Activated naive CD8-positive, alpha-beta T cell treated with anti-CD3 and anti-CD28 coated beads, Interleukin-2, amount 50 U/mL, for 16 hours (primary cell): ENCODE measurements at places on chromosomes 12 and 14.

GRCh38 chr14:61178226-61179060, 102.7 kb downstream of the TMEM30B start:
- DNase-seq = no peak

GRCh38 chr14:69612014-69612782, 802 bp downstream of the SUSD6 start:
- no peak for DNase-seq

DNA sequence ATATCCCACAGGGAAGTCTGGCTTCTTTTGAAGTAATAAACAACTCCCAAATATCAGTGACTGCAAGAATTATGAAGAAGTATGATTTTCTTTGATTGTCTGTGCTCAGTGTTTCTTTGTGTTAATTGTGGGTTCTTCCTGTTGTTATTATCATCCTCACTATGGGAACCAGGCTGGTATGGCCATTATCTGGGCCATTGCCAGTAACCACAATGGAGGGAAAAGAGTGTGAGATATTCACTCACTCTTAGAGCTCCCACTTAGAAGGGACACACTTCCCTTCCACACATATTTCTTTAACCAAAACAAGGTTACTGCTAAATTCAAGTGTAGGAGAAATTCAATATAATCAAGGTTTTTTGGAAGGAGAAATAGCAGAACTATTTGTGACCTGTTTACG, 503.7 kb downstream of the SLC6A15 start:
- no peak for DNase-seq

GRCh38 chr12:42686514-42687172, 97.1 kb upstream of the PRICKLE1 start:
- no peak for DNase-seq

DNA sequence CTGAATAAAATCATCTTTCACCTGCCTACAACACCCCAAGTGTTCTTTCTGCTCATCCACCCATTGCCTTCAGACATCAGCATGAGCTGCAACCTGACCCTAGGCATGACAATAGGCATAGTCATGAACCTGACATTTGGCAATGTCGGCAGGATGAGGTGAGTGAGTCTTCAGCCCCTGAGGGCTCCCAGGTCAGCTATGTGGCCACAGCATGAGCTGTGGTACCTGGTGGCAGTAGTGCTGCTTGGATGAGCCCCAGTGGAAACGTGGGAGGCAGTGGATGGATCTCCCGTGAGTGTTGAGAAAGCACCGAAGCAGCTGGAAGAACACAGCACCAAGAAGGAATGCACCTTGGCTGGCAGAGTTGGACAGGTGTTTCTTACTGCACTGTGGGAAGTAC, 334.8 kb upstream of the FAR2 start:
- no peak for DNase-seq

- DNase-seq = no peak
These were observed 47.3 kb upstream of the TMED10 start for GRCh38 chr14:75223664-75224154.

GRCh38 chr14:65072256-65072655, 30.1 kb downstream of the MAX start:
- DNase-seq = no peak

- DNase-seq = no peak
These were observed 354.1 kb downstream of the DPF3 start for GRCh38 chr14:72539661-72540315.

- no peak for DNase-seq
These were observed 7.2 kb upstream of the SELPLG start for GRCh38 chr12:108640802-108641445.

GRCh38 chr12:18141048-18141982, 51.3 kb upstream of the RERGL start:
- DNase-seq = no peak

DNA sequence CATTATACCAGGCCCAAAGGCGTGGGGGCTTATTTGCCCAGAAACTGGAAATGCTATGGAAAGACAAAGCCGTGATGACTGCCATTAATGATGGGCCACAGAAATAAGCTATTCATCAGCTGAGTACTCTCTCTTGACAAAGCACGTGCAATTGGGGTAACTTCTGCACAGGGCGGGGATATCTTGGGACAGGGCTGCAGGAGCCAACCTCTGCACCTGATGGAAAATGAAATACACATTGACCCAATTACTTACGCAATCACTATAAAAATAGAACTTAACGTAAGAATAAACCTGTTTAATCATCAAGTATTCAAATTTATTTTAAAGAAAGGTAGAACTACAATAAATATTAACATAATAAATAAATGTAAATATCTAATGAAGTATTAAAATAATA, 180.1 kb upstream of the NTF3 start:
- no peak for DNase-seq

DNA sequence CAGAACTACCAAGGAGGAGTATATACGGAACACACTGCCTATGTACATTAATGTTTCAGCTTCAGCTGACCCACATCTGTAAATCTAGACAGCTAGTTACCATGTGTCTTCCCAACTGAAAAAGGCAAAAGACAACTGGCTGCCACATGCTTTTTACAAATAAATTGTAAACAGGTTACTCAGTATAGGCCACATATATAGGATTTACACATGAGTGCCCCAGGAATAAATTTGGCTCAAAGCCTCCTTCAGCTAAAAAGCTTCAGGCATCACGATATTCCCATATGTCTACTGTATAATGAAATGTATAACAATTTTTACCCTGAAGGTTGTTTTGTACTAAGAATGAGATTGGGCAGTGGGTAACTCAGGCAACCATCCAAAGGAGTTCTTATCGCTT, 175.9 kb upstream of the BMP4 start:
- no peak for DNase-seq

- no peak for DNase-seq
These were observed 148.0 kb downstream of the SLC38A4 start for GRCh38 chr12:46677749-46678148.

DNA sequence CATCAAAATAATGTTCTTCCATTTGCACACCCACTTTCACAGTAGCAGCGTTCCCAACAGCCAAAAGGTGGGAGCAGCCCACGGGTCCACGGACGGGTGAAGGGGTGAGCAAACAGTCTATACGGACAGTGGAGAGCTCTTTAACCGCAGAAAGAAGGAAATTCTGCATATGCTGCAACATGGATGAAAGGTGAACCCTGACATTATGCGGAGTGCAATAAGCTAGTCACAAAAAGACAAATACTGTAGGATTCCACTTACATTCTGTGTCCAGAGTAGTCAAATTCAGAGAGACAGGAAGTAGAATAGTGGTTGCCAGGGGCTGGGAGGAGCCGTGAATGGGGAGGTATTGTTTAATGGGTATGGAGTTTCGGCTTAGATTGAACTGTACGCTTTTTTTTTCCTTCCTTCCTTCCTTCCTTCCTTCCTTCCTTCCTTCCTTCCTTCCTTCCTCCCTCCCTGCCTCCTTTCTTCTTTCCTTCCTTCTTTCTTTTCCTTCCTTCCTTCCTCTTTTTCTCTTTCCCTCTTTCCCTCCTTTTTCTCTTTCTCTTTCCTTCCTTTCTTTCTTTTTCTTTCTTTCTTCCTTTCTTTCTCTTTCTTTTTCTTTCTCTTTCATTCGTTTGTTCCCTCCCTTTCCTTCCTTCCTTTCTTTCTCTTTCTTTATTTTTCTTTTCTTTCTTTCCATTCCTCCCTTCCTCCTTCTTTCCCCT, 15.8 kb upstream of the ANKRD9 start:
- no peak for DNase-seq

DNA sequence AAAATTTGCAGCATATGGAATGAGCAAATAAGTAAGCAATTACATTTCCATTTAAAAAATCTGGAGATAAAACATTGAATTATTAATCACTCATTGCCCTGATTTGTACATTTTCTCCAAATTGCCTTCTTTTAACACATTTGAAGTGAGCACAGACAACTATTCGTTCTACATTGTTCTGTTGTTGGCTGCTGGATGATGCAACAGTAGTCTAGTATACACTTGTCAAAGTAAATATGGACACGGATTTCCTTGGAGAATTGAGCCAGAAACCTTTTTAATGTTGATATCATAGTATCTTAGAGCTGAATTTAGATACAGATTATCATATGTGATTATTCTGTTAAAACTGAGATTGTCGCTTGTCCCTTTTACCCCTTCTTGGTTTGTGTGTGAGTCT, 188.2 kb downstream of the FUT8 start:
- DNase-seq = no peak

DNA sequence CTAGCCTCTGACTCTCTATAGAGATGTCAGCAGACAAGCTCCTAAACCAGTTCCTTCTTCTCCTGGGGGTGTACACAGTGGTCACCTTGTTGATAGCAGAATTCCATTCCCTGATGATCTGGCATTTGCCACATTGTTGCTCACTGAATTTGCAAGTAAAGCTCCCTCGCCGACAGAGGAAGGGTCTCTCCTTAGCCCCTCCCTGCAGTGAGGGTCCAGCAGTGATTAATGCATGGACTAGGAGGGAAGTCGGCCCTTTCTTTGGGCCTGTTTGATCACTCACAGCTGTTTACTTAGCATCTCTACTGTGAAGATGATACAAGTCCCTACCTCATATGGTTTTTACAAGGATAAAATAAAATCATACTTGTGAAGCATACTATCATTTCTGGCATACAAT, 23.3 kb upstream of the APPL2 start:
- DNase-seq = no peak

GRCh38 chr12:112907415-112908157, 824 bp downstream of the OAS1 start:
- no peak for DNase-seq

GRCh38 chr14:70789361-70789760, 20.0 kb downstream of the MAP3K9 start:
- no peak for DNase-seq

DNA sequence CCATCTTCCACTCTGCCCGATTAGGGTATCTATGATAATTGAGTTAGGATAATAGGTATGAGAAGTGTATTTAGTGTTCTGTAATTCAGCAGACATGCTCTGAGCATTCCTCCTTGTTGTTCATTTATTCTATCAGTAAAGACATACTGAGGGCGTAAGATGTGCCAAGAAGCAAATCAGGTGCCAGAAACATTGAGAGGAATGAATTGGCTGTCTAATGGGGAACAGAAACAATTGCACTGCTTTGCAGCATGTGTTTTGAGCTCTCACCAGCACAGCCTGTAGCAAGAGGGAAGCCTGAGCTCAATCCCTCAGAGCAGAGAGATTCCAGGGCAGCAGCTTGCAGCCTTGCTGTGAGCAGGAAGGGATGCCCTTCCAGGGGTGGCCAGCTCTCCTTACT, 589.3 kb downstream of the BCL11B start:
- DNase-seq = no peak

- no peak for DNase-seq
These were observed 33.4 kb upstream of the HSPB8 start for GRCh38 chr12:119145367-119145766.

GRCh38 chr12:49352351-49352750, 5.7 kb downstream of the DNAJC22 start:
- no peak for DNase-seq

DNA sequence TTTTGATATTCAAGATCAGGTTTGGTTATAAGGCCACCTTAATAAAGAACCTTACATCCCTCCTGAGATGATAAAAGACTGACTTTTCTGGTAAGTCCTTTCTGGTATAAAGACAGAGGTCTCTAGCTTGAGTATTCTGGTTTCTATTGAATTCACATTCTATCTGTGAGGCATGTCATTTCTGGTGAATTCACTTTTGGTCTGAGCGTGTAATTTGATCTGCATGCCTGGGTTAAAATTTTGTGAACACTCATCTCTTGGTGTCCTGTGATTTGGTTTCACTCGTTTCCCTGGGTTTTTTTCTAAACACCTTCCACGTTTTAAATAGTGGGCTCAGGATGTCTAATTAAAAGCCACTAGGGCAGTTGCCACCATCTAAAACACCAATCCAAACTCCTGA, 12.2 kb downstream of the EIF5 start:
- no peak for DNase-seq

DNA sequence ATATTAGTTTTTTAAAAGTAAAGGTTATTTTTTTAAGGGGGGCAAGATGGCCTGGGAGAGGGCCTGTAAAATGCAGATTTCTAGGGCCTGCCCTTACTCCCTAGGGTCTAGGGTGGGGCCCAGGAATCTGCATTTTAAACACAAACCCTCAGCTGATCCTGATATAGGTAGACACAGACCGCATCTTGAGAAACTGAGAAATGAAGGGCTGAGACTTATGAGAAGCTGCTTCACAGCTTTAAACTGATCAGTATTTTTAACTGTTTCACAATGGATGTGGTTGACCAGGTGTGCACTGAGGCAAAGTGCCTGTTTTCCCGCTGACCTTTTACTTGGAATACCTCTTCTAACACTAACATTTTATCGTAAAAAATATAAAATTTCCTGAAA, 84.0 kb downstream of the CCDC88C start:
- DNase-seq = no peak

- DNase-seq = no peak
These were observed 208.1 kb downstream of the ZFP36L1 start for GRCh38 chr14:68584786-68585185.

DNA sequence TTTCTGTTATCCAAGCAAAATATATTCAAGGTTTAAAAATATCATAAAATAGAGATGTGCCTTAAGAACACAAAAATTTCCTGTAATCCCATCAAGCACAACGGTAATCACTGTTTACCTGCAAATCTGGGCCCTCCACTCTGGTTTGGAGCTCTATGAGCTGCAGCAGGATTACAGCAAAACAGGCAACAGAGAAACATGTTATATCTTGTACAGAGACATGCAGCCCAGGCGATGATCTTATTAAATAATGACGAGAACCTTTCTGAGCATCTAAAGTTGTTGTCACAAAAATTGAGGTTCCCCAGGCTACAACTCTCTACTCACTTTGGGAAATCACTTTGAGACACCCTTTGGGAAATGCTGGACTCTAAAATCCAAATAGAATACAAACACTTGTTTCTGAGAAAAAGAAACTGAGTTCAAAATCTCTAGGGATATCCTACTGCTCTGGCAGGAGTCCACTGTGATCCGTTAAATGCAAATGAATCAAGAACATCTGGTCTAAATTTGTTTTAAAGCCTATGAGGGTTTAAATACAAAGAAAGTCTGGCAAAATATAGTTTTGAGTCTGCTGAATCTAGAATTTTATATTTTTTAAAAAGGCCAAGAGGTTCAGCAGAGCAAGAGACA, 36.3 kb downstream of the STON2 start:
- no peak for DNase-seq

- DNase-seq = no peak
These were observed 609.0 kb upstream of the STXBP6 start for GRCh38 chr14:25658988-25659387.

GRCh38 chr12:108459149-108459548, 55.9 kb upstream of the FICD start:
- DNase-seq = no peak

- DNase-seq = no peak
These were observed 64.8 kb upstream of the BEGAIN start for GRCh38 chr14:100651999-100652508.
